MG63 (cell line): ENCODE measurements at places on chromosomes 2 and 18.
A peak's percentile ranks its signal among the peaks of the same experiment; 100 is the strongest.

GRCh38 chr2:43102366-43103092 is 123.9 kb downstream of the ZFP36L2 start:
- DNase-seq, result no peak

GRCh38 chr2:118148809-118149208 is 60.5 kb downstream of the INSIG2 start:
- no peak for DNase-seq

GRCh38 chr2:231418820-231419640 is 23.5 kb downstream of the B3GNT7 start:
- no peak for DNase-seq

DNA sequence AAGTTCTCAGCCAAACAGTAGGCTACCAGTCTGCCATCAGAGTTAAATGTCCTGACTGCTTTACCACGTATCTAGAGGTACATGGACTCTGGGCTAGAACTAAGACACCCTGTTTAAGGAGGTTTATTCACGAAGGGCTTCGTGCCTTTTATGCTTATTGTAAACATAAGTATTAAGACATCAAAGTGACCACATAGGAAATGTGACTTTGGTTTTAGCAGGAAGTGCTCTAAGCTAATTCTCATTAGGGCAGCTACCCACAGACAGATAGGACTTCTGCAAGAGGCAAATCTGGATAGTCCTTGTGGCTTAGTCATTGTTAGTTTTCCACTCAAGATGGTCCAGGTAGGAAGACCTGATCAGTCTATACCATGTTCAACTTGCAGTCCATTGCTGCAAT is 233.3 kb upstream of the MGAT5 start:
- DNase-seq, result no peak

- peak; percentile 75 for DNase-seq
Measured at GRCh38 chr2:102240640-102241370, 54.0 kb downstream of the IL1RL2 start.

DNA sequence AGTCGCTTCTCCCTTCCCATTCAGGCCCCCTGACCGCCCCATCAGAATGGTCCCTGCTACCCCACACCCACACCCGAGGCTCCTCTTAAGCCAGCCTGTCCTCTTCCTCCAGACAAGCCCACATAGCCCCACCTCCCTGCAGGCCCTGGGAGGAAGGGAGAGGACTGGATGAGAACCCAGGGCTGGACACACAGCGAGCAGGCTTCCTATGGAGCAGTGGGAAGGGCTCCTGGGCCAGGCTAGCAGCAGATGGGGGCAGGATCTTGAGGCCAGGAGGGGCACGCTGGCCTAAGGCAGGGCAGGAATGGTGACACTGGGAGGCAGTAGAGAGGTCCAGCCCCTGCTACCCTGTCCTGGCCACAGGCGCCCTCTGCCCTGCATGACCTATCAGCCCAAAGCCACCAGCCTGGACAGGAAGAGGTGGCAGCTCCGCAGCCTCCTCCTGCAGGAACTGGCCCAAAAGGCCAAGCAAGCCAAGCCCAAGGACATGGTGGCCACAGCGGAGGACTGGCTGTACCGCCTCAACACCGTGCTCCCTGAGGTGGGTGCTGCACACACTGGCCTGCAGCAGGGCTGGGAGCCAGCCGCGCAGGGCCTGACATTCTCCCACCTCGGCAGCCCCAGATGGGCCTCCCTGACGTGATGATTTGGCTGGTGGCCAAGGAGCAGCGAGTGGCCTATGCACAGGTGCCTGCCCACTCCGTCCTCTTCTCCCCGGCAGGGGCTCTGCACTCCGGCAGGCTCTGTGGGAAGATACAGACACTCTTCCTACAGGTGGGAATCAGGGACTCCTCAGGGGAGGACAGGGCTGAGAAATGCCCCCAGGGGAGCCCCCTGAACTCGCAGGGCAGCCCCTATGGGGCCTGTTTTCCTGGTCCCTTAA is 43.3 kb downstream of the FER1L5 start:
- DNase-seq, result no peak

DNA sequence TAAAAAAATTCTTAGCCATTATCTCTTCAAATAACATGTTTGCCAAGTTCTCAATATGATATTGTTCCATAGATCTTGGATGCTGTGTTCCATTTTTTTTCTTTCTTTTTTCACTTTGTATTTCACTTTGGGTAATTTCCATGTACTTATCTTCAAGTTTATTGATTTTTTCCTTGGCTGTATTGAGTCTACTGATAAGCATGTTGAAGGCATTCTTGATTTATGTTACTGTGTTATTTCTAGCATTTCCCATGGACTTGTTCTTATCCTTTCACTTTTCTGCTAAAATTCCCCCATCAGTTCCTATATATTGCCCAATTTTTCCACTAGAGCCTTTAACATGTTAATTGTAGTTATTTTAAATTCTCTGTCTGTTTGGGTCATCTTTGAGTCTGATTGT is 50.8 kb upstream of the CHN1 start:
- no peak for DNase-seq
